Hematopoietic multipotent progenitor cell treated with erythropoietin and hydrocortisone succinate and interleukin-3 and kit ligand, for 4 days (in vitro differentiated cells): ENCODE measurements at places on chromosomes 16 and 17.

DNA sequence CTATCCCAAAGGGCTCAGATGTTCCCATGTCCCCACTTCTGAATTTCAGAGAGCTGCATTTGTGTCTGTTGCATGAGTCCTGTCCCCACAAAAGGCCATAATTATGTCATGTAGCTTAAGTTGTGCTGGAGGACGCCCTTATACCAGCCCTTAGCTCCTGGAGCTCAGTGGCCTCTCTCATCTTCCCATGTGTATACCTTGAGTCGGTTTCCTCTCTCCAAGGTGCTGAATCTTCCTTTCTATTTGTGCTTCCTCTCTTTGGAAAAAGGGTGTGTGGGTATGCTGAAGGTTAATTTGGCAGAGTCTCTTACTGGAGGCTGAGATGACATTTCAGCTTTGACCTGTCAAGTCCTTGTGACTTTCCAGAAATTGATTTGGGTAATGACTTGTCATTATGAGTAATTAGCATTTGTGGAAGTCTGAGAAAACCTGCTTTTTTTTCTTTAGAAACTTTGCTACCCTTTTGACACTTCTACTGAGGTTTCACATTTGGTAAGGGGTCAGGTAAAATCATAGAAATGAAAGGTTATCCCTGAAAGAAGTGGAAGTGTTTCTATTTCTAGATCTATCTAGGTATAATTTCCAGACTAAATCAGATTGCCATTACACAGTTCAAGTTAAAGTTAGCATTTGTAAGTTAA is 185.4 kb downstream of the ABCC12 start:
- peak; percentile 49 for DNase-seq

GRCh38 chr16:80046848-80047247 is 446.3 kb upstream of the MAF start:
- peak; percentile 48 for DNase-seq

GRCh38 chr16:88453611-88454522 is 787 bp downstream of the ZFPM1 start:
- DNase-seq, result peak; percentile 64

DNA sequence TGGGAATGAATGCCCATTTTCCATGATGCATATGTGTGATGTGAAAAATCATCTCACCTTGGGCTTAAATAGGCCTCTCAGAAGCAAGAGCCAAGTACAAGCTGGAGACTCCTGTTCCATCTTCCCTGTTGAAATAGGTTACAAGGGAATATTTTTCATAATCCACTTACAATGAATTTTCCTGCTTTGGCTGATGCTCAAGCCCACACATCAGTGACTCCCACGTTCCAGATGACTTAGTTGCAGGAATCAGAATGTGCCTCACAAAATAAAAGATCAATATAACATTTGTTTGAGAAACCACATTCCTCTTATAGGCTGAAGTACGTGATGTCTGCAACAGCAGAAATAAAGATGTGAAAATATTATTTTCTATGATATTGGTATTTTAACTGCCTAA is 24.1 kb downstream of the ANKFN1 start:
- no peak for DNase-seq

DNA sequence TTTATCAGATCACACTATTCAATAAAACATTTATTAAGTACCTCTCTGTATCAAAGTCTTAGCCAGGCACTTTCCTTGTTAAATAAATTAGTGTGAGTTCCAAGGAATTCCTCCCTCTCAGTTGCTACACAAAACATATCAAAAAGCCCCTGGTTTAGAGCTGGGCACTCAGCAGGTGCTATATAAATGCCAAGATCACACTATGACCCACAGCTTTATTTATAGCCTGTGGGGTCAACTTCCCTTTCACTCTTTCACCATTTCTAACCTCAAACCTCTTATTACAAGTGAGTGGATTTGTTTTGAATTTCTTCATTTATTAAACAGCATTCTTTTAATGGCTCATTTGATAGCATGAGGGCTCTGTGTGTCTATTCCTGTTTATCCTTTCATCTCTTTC is 112.6 kb upstream of the MPHOSPH6 start:
- no peak for DNase-seq

DNA sequence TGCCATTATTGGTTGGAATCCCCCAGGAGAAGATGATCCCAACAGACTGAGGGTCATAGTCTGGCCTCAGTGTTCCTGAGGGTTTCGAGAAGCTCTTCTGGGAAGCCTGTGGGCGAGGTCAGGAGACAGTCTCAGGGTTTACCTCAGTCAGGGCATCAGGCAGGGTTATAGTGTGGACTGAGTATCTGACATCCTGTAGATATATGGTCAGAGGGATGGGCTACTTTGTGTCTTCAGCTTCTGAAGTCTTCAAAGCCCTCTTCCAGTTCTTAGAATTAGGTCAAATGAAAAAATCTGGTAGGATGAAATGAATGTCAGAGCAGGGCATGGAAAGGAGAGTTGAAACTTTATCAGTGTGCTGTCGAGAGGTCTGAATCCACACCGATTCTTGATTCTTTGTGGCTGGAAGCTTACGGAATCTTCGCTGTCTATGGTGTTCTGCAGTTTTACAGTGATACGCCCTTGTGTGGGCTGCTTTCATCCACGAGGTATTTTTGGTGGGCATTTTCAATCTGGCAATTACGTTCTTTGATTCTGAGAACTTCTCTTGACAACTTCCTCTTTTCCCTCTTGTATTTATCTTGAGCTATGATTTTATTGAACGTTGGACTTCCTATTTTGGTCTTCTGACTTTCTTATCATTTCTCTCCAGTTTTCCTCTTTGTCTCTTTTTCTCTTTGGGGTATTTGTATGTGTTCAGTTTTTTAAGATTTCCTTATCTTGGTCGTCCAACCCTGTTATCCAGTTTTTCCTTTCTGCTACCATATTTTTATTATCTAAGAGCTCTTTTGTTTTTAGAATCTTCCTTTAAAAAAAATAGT is 30.4 kb downstream of the BPTF start:
- peak; percentile 91 for DNase-seq

- DNase-seq, result no peak
Observed at GRCh38 chr16:57598437-57598836, 30.0 kb upstream of the ADGRG1 start.

DNA sequence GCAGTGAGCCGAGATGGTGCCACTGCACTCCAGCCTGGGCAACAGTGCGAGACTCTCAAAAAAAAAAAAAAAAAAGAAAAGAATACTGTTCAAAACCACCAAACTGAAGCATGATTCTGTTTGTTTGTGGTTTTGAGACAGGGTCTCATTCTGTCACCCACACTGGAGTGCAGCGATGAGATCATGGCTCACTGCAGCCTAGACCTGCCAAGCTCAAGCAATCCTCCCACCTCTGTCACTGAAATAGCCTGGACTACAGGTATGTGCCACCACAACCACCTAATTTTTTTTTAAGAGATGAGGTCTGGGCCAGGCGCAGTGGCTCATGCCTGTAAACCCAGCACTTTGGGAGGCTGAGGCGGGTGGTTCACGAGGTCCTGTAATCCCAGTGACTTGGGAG is 4.3 kb downstream of the SUMO2 start:
- no peak for DNase-seq

DNA sequence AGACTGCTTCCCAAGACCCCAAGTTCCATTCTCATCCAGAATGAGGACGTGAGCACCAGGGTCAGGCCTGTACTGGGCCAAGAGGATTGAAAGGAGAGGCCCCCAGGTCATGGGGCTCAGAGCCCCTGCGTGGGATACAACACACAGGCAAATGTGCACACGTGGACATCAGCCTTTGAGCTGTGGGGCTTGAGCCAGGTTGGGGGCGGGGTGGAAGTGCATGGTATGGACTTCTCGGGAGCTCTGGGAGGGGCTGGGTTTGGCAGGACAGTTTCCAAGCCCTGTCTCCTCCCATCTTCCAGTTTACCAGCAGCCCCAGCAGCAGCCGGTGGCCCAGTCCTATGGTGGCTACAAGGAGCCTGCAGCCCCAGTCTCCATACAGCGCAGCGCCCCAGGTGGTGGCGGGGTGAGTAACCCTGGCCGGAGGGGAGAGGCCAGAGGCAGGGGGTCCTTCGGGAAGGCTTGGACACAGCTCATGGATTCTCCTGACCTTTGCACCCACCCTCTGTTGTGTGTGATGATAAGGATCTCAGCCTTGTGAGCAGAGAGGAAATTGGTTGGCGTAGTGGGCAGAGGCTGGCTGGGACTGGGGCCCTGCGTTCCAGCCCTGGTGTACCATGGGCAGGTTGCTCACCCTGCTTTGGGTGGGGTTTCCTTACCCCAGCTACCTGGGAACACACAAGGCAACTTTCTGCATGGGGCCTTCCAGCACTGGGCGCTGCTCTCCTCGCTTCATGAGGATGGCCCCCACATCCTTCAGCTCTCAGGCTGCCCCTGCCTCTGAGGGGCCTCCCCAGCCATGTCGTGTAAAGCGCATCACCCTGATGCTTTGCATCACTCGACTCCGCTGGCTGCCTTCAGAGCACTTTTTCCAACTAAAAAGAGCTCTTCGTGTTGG is 10.4 kb upstream of the LASP1NB start:
- peak; percentile 40 for DNase-seq

- DNase-seq, result no peak
Observed at GRCh38 chr17:9671559-9671958, 26.2 kb downstream of the USP43 start.

- no peak for DNase-seq
Observed at GRCh38 chr16:85314512-85314971, 202.3 kb upstream of the CIBAR2 start.

GRCh38 chr17:71412803-71413202 is 708.0 kb upstream of the SOX9 start:
- no peak for DNase-seq

- DNase-seq, result no peak
Observed at GRCh38 chr17:83067718-83068261, 11.6 kb upstream of the METRNL start.

DNA sequence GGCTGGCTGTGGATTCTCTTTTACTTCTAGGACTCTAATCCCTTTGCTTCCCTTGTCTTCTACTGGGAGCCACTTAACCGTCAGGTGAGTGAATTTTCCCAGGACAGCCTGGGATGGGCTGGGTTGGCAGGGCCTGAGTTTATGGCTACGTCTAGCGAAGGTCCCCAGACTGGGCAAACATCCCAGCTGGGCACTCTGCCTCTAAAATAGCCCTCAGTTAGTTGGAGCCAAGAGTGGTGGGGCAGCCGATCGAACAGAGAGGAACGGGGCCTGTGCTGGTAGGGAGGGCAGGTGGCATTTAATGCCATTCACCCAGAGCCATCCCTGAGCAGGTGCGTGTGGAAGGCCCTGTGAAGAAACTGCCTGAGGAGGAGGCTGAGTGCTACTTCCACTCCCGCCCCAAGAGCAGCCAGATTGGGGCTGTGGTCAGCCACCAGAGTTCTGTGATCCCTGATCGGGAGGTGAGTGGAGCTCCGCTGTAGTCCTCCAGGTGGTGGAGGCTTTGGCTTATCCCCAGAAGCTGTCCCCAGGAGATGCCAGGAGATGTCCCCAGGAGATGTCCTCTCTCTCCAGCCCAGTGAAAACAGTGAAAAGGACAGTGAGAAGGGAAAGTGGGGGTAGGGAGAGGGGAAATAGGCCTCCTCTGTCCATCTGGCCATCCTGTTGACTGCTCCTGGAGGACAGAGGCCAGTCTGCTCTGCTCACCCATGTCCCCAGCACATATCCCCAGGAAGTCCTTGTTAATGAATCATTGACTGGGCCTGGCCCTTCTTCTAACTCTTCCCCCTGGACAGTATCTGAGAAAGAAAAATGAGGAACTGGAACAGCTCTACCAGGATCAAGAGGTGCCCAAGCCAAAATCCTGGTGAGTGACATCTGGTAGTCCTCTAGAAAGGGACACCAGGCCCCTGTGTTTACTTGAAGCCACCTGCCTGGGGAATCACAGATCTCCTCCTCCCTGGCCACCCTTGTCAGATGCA is 4.4 kb downstream of the PNPO start:
- no peak for DNase-seq

DNA sequence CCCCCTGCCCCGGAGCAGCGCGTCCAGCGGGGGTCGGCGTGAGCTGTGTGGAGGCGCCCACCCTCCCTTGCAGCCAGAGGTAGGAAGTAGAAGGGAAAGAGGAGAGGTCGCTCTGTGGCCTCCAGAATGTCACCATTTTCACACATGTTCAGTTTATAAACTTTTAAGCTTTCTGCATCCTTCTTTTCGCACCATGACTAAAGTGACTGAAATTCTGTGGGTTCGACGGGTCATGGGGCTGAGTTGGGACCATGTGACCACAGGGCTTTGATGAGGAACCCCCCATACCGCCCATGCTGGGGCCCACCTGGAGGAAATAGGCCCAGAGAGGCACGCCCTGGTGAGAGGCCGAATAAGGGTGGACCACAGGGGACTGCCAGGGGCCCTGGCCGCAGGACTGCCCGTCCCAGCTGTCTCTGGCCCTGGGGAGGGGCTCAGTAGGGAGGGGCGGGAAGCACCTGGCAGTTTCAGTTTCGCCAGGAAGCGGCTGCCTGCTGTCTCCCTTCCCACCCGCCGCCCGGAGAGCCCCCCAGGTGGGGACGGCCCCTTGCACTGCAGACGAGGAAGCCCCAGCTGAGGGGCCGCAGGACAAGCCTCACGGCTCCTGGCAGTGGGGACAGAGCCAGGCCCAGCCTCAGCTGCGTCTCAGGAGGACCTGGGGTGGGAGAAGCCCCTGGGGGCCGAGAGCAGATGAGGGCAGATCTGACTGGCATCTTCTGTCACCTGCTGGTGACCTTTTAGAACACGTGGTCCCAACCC is 9.0 kb downstream of the CBFA2T3 start:
- DNase-seq, result peak; percentile 50

DNA sequence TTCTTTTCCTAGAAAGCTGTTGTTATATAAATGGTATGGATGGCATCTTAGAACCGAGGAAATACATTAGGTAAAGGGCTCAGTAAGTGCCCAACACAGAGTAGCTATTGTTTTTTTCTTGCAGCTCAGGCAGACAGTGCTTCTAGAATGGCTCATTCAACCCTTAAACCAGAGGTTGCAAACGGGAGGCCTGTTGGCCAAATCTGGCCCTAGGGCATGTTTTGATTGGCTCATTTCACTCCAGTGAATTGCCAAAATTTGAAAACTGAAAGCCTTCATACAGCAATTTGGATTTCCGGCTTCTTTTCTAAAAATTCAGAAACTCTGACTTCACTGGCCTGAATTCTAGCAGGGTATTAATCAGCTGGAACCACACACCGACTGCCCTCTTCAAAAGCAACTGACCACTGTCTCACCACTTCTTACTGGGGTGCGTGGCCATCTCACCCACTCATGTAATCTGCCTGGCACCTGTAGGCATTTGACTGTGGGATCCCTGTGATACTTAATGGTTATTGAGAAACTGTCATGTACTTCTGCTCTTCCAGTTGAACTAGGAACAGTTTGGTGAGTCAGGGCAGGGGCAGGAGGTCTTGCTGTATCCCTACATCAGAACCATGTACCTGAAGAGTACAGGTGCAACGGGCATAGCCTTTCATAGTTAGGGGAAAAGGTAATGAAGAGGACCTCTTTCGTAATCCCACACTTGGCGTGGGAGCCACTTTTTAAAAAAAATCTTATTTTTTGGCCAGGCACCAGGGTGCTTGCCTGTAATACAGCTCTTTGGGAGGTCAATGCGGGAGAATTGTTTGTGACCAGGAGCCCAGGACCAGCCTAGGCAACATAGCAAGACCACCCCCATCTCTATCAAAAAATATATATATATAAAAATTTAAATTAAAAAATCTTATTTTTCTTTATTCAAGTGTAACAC is 53.6 kb upstream of the SCNN1B start:
- DNase-seq, result no peak

GRCh38 chr16:20905576-20905975 is 5.0 kb downstream of the LYRM1 start:
- no peak for DNase-seq
